Activated naive CD4-positive, alpha-beta T cell treated with Interleukin-2 at 50 U/mL for 16 hours (primary cell): ENCODE measurements at places on chromosomes 16 and 17.

GRCh38 chr16:75620326-75621169 is 2.5 kb downstream of the ADAT1 start:
- peak; percentile 63 for DNase-seq

GRCh38 chr17:6706996-6707395 is 6.2 kb downstream of the SLC13A5 start:
- no peak for DNase-seq

- no peak for DNase-seq
Measured at GRCh38 chr17:47212458-47212857, 3.3 kb downstream of the MYL4 start.

DNA sequence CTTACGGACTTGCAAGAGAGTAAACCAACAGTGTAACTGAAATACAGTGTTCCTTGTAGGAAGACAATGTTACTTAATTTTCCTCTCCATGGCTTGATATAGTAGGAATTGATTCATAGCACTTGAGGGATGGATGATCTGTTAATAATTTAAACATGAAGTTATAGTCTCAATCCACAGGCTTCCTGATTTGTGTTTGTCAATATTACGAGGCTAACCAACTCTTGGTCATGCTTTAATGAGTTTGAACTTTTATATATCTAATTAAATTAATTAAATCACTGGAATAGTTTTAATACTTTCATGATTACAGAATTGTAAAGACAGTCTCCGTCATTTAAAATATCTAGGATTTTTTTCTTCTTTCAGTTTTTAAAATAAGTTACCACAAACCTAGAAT is 112.0 kb upstream of the HAS3 start:
- no peak for DNase-seq

GRCh38 chr17:17745476-17746455 is 64.5 kb downstream of the RAI1 start:
- no peak for DNase-seq

DNA sequence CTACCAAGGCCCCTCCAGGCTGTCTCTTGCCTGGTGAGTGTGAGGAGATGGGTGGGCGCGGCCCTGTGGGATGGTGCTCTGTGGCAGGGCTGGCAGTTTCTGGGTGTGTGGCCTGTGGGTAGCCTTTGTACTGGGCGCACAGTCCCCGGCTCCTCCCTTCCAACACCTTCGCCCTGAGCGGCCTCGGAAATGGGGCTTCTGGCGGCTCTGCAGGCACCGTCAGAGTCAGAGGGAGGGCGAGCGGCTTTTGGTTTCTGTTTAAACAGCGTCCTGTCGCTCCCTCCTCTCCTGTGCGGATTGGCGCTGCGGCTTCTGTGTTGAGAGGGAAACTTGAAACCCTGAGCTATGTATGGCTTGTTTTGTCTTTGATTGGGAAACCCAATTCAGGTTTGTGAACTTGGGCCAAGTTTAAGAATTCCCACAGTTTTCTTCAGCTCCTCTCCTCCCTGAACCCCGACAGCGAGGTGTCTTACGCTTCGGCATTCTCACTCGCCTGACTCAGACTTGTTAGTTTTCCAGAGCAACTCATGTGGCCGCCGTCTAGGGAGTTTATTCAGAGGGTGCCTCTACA is 8.3 kb upstream of the ZNF750 start:
- peak; percentile 45 for DNase-seq

DNA sequence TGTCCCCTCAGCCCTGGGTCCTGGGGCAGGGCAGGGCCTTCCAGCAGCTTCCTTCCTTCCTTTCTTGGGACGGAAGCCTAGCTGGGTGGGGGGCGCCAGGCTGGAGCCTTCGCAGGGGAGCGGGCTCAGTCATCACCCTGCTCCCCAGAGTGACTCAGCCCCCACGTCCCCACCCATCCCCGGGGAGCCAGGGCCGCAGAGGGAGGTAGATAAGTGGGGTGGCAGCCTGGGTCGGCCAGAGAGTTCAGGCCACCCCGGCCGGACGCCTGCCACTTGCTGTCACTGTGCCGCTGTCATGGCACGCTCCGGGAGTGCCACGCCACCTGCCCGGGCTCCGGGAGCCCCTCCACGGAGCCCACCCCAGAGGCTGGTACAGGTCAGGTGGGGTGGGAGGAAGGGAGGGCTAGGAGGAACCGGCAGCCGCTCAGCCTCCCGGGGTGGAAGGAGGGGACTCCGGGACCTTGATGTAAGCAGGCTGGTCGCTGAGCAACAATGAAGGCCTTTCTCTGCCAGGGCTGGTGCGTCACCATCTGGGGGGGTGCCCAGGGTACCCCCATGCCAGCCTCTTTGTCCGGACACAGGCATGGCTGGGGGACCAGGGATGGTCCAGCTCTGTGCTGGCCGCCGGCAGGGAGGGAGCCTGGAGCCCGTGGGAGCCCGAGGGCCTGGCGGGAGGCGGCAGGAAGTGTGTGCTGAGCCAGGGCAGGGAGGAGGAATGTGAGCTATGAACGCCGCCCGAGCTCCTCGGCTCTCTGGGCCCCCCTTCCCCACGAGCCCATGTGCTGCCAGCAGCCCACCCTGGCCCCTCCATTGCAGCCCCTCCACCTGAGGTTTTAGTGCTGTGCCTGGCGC is 6.6 kb downstream of the NHERF2 start:
- no peak for DNase-seq
